ENCODE measurements at places on chromosomes 11 and 22. TPM values are rescaled to one million over a fixed set of nuclear protein-coding genes. Genes with fewer than 3 reads are reported as not detected.

The CDC42BPG gene
- 2.0 TPM for total RNA-seq

The ASCL2 gene
- total RNA-seq, result not detected

The APOA4 gene
- total RNA-seq, result not detected

The SYCE3 gene
- not detected for total RNA-seq

The OR52I2 gene
- not detected for total RNA-seq

The DDI1 gene
- not detected for total RNA-seq

The VPS51 gene
- total RNA-seq, result 41.4 TPM

The PANX3 gene
- not detected for total RNA-seq

The DDIAS gene
- total RNA-seq, result 4.0 TPM

The TRIM6 gene
- total RNA-seq, result 23.9 TPM

The KCNE3 gene
- total RNA-seq, result 0.31 TPM

The SH3BP1 gene
- total RNA-seq, result 26.5 TPM

The NXPE1 gene
- not detected for total RNA-seq

The USP2 gene
- 6.5 TPM for total RNA-seq

The NUCB2 gene
- 72.4 TPM for total RNA-seq

DNA sequence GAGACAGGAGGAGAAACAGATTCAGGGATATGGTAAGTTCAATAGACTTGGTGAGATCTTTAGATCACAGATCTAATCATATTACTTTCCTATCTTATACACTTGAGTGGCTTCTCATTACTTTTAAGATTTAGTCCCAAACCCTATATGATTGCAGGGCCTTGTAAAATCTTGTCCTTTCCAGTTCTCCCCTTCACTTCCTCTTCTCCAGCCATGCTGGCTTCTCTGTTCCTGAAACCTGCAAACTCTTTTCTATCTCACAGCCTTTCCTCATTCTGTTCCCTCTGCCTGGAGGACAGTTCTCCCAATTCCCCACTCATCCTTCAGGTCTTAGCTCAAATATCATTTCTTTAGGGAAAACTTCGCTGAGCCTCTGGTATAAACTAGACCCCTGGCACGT lies 65.9 kb upstream of the BIRC3 start:
- peaks cover 18% of the 10 kb centered on the region for H3K4me1 ChIP-seq
- no peak for DNase-seq
- H3K36me3 ChIP-seq, result no peaks in the 10 kb centered on the region
- H3K27me3 ChIP-seq, result no peaks in the 10 kb centered on the region

GRCh38 chr11:84817998-84818397 lies 809.1 kb downstream of the DLG2 start:
- H3K36me3 ChIP-seq, result no peaks in the 10 kb centered on the region
- H3K27ac ChIP-seq, result no peak overlapping the region
- H3K4me1 ChIP-seq, result no peaks in the 10 kb centered on the region
- peak; percentile 30 for DNase-seq
- no peak overlapping the region for H3K4me3 ChIP-seq

GRCh38 chr11:130404727-130405126 lies 23.7 kb downstream of the ADAMTS8 start:
- H3K36me3 ChIP-seq, result no peaks in the 10 kb centered on the region
- no peak overlapping the region for H3K4me3 ChIP-seq
- H3K27ac ChIP-seq, result no peak overlapping the region
- peaks cover 38% of the 10 kb centered on the region for H3K4me1 ChIP-seq

GRCh38 chr22:29816128-29816527 lies 21.9 kb downstream of the ASCC2 start:
- no peak overlapping the region for H3K27ac ChIP-seq
- no peak overlapping the region for H3K4me3 ChIP-seq

DNA sequence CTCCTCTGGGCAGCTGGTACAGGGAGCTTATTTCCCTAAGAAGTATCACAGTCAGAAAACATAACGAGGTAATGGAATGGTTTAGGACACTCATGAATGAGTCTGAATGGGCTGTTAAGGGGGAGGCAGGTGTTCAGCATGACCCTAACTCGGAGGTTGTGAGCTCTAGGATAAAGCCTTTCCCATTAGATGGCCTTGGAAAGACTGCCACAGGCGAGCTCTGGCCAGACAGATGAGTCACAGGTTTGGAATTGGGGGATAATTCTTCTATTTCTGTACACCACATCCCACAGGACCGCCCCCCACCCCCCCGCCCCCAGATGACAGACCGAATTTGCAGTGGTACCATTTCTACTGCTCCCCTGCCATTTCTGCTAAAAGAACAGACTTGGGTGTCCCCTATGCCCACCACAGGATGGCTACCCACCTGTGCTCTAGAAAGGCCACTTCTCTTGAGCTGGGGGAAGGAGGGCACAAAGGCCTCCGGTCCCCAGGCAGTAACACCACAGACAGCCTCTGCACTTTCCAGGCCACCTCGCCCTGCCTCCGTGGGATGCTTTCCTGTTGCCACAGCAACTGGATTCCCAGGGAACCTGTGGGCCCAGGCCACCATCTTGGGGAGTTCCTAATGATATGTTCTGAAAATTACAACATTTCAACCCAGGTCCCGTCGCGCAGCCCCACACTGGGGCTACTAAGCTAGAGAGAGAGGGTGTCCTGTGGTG lies 76.7 kb downstream of the TRIM29 start:
- no peaks in the 10 kb centered on the region for H3K36me3 ChIP-seq
- H3K4me1 ChIP-seq, result peaks cover 7% of the 10 kb centered on the region
- H3K4me3 ChIP-seq, result no peak overlapping the region
- peaks cover 4% of the 10 kb centered on the region for H3K27me3 ChIP-seq
- H3K27ac ChIP-seq, result no peak overlapping the region

DNA sequence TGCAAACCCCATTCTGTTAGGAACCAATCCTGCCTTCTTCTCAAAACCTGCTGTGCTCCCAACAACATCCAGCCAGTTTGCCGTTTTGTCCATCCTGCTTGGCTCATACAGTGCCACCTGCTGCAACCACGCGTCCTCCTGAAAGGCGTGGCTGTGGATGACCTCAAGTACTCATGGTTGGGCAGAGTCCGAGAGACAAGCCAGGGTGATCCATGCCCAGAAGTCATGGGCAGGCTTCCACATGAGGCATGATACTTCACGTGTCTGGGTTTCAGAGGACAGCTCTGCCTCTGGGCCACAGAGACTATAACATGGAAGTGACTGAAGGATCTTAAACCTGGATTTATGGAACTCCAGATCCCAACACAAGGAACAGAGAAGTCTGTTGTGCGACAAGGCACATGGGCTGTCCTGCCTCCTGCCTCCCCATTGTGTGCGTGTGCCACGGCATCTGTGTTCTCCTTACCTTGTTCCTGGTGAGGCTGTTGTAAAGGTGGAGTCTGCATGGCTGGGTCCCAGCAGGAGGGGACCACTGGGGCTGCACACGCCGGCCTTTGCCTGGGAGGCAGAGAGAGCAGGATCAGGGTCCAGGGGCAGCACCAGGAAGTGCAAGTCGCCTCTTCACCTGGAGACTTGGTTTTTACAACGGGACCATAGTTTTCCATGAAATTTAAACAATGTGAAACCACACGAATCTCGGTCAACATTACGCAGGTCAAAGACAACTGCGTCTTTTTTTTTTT lies 15.4 kb downstream of the CARS1 start:
- no peak overlapping the region for H3K27ac ChIP-seq
- H3K27me3 ChIP-seq, result no peaks in the 10 kb centered on the region
- H3K36me3 ChIP-seq, result peaks cover 41% of the 10 kb centered on the region

DNA sequence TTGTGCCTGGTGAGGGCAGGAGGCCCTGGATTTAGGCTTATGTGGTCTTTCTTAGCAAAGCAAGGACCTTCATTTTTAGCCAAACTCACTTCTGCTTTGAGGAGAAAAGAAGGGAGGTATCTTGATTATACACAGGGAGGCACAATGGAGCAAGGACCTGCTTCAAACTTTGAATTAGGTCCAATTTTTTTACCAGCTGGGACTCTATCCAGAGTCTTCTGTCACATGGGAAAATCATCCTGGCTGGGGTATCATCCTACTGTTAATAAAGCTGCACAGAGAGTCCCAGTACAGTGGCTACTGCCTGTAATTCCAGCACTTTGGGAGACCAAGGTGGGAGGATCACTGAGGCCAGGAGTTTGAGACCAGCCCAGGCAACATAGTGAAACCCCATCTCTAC lies 87.8 kb downstream of the CWC15 start:
- peaks cover 14% of the 10 kb centered on the region for H3K4me1 ChIP-seq
- H3K36me3 ChIP-seq, result peaks cover 8% of the 10 kb centered on the region
- H3K4me3 ChIP-seq, result no peak overlapping the region
- no peak overlapping the region for H3K27ac ChIP-seq

DNA sequence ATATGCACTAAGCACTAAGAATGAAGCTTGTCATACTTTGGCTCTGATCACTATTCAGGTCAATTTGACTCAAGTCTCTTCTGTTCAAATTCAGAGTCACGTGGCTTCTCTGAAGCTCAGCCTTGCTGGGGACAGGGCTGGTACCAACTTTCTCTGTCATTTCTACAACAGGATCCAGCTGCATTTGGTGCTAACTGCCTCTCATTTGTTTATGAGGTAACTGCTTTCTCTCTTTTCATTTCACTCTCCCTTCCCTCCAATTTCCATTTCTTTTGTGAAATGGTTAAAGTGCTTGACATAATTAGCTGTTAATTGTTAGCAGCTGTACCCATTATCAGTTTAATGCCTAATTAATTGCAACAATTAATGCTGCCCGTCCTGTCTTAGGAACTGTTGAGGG lies 259.7 kb upstream of the PLET1 start:
- DNase-seq, result no peak
- no peaks in the 10 kb centered on the region for H3K27me3 ChIP-seq
- no peak overlapping the region for H3K4me3 ChIP-seq
- H3K4me1 ChIP-seq, result no peaks in the 10 kb centered on the region
- H3K27ac ChIP-seq, result no peak overlapping the region

DNA sequence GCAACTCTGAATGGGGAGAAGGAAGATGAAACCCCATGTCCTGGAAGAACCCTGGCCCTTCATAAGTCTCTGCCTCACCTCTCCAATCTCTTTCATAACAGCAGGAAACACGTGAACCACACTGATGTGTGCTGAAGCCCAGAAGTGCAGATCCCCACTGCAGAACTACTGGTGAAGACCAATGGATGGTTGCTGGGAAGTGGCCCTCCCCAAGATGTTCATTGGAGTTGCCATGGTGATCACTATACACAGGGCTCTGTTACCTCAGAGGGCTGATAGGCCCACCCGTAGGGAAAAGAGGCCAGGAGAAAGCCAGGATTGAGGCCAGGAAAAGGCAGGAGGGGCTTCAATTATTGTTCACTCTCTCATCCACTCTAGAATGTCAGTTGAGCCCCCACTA lies 11.6 kb downstream of the TST start:
- no peak for DNase-seq
- no peaks in the 10 kb centered on the region for H3K36me3 ChIP-seq
- H3K4me3 ChIP-seq, result no peak overlapping the region
- H3K27ac ChIP-seq, result no peak overlapping the region
- H3K4me1 ChIP-seq, result no peaks in the 10 kb centered on the region

GRCh38 chr22:27726331-27726685 lies 75.2 kb downstream of the MN1 start:
- H3K27me3 ChIP-seq, result no peaks in the 10 kb centered on the region
- no peaks in the 10 kb centered on the region for H3K36me3 ChIP-seq
- peak overlapping the region; percentile 47 for H3K27ac ChIP-seq
- peaks cover 13% of the 10 kb centered on the region for H3K4me1 ChIP-seq
- no peak overlapping the region for H3K4me3 ChIP-seq

GRCh38 chr11:100629671-100630070 lies 57.4 kb upstream of the ARHGAP42 start:
- H3K4me3 ChIP-seq, result no peak overlapping the region
- H3K4me1 ChIP-seq, result no peaks in the 10 kb centered on the region
- DNase-seq, result no peak
- H3K36me3 ChIP-seq, result no peaks in the 10 kb centered on the region
- H3K27ac ChIP-seq, result no peak overlapping the region

DNA sequence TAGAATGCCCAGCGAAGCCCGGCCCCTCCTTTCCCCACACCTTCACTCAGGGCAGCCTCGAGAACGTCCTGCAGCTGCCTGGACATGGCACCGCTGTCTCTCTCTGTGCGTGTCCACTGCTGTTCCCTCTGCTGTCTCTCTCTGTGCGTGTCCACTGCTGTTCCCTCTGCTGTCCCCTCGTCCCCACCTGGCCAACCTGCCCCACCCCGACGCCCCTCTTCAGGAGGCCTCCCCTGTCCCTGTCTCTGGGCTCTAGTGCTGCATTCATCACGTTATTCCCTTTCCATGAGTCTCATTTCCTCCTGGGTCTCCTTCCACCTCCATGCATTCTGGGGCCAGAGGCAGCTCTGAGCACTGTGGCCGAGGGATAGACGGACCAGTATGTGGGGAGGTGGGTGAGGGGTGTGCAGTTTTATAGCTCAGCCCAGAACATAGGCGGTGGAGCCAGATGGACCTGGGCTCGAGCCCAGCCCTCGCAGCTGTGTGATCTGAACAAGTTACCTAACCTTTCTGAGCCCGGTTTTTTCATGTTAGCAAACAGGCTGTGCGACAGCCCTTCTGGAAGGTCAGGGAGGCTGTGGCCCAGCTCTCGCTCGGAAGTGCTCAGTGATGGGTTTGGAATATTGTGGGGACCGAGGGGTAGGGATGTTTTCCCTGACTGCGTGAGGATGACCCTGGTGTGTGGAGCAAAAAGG lies 41.9 kb upstream of the SMIM38 start:
- H3K27me3 ChIP-seq, result no peaks in the 10 kb centered on the region
- H3K36me3 ChIP-seq, result no peaks in the 10 kb centered on the region
- no peaks in the 10 kb centered on the region for H3K4me1 ChIP-seq
- no peak overlapping the region for H3K27ac ChIP-seq

GRCh38 chr22:35177811-35178210 lies 79.5 kb upstream of the HMGXB4 start:
- no peaks in the 10 kb centered on the region for H3K36me3 ChIP-seq
- H3K27me3 ChIP-seq, result no peaks in the 10 kb centered on the region
- H3K27ac ChIP-seq, result no peak overlapping the region
- no peak for DNase-seq
- no peak overlapping the region for H3K4me3 ChIP-seq

DNA sequence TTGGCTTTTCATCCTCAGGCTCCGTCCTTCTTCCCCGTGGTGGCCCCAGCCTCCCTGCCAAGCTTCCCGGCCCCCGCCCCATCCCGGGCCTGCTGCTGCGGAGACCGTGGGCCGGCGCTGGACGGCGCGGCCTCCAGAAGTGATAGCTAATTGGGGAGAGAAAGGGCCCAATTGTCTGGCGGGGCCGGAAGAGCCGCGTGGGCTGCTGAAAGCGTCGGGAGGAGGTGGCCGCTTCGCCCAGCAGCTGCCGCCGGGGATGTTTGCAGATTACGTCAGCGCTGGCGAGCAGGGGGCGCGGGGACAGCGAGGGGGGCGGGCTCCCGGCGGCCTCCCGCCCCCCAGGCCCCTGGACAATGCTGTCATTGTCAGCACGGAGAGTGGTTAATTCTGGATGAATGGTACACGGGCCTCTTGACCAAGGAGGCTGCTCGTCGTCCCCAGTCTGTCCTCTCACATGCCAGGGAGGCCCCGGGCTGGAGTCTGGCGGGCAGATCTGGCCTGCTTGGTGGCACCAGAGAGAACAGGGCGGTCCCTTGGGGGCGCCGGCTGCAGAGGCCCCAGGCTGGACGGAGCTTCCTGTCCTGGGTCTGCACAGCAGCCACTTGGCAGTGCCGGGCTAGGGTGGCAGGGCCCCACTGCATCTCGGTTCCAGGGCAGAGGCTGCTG lies 1.6 kb downstream of the SMIM38 start:
- peak overlapping the region; percentile 56 for H3K27ac ChIP-seq
- H3K4me3 ChIP-seq, result no peak overlapping the region
- DNase-seq, result peak; percentile 69
- H3K4me1 ChIP-seq, result peaks cover 34% of the 10 kb centered on the region
- H3K27me3 ChIP-seq, result no peaks in the 10 kb centered on the region
